Stimulated activated CD4-positive, alpha-beta T cell treated with anti-CD3 and anti-CD28 coated beads, Interleukin-2, amount 100 ng/mL, for 24 hours (primary cell): ENCODE measurements at places on chromosomes 16 and 17.

GRCh38 chr17:19486351-19487023 is 47.2 kb upstream of the SLC47A1 start:
- no peak for DNase-seq

DNA sequence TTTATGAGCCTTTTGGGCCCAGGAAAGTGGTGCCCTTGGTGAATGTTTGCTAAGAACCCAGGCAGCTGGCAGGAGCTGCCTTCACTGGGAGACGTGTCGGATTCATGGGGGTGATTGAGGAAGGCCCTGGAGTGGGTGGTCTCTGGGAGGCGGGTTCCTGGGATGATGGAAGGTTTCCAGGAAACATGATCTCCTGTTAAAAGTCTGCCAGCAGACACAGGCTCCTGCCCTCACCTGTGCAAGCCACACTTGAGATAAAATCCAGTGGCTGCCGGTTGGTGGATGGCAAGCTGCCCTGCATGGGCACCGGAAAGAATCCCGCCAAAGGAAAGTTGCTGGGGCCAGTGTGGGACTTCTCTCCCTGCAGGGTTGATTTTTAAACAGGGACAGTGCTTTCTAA is 189.0 kb upstream of the CIBAR2 start:
- no peak for DNase-seq

DNA sequence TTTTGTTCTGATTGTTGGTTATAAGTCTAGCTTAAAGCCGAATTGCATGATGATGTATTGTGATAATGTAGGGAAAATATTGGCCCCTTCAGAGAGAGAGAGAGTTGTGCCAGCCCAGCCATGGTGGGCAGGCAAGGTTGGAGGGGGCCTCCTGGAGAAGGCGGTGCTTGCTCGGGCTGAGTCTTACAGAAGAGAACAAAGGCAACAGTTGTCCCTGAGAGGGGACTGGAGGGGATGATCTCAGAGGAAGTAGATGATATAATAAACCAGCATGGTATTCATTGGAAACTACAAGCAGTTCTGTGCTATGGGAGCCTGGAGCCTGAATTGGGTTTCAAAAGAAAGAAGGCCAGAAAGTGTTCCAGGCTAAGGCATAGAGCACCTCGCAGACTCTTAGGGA is 173.8 kb downstream of the RPTOR start:
- no peak for DNase-seq

DNA sequence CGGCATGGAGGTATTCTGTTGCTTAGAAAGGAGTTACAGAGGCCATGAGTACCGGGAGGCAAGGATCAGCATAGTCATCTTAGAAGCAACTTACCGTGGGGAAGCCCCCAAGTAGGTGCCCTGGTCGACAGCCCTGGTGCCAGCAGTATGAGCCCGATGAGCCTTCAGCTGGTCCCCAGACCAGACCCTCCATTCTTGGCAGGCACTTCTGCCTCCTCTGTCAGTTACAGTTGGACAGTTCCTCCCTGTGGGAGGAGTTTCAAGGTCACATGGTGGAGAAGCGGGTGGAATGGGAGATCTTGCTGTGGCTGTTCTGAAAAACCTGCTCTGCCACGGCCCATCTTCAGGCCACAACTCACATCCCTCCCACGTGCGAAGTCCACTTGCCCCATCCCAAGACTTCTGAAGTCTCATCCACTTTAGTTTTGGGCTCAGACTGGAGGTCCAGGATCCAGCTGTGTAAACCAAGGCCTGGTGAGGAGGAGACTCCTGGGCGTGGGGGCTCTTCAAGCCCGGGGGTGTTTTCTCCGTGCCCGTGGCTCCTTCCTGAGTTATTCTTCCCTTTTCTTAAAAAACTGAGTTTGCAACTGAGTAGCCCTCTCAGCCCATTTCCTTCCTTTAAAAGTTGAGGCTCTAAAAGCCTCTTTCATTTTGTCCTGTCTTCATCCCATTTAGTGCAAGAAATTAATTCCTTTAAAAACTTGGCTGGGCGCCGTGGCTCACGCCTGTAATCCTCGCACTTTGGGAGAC is 133.5 kb downstream of the SEC14L1 start:
- no peak for DNase-seq

- no peak for DNase-seq
Observed at GRCh38 chr17:44766409-44767038, 7.7 kb downstream of the ADAM11 start.

- no peak for DNase-seq
Observed at GRCh38 chr16:86245351-86245750, 265.0 kb upstream of the FOXF1 start.
